ENCODE measurements at places on chromosomes 6 and 20. TPM values are rescaled to one million over a fixed set of nuclear protein-coding genes. Genes with fewer than 3 reads are reported as not detected.

DNA sequence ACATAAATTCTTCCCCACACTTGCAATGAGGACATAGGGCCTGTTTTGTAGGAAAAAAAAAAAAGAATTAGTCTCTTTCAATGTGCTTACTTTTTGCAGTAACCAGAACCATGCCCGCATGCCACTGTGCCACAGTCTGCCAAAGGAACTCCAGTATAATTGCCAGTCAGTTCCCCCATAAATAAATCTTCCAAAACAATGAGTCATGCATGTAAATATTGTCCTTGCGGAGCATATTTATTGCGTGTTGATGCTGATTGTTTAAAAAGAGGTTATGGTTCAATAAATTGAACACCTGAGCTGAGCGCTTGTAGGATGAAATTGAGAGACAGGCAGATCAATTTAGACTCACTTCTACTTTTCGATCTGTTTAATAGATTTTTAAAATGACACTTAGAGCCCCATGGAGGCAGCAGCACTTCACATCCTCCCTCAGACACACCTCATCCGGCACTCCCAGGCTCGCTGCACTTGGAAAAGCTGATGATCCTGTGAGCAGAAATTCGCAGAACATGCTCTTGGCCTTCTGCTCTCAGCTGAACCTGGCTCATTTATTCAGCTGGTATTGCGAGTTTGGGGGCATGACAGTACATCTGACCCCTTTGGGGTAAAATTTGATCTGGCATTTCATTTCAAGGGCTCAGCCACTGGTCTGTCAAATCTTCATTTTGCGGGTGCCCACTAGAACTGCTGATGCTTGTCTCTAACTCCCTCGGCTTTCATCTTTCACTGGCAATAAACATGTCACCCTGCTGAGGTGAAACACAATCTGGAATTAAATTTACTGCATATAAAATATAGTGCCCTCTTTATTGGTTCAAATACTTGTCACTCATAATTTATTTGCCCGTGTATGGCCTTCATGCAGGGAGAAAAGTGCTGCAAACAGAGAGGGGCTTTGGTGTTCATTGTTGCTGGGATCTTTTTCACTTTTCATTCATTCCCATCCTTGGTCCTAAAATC, 371.1 kb upstream of the POU3F2 start:
- no peak for DNase-seq

DNA sequence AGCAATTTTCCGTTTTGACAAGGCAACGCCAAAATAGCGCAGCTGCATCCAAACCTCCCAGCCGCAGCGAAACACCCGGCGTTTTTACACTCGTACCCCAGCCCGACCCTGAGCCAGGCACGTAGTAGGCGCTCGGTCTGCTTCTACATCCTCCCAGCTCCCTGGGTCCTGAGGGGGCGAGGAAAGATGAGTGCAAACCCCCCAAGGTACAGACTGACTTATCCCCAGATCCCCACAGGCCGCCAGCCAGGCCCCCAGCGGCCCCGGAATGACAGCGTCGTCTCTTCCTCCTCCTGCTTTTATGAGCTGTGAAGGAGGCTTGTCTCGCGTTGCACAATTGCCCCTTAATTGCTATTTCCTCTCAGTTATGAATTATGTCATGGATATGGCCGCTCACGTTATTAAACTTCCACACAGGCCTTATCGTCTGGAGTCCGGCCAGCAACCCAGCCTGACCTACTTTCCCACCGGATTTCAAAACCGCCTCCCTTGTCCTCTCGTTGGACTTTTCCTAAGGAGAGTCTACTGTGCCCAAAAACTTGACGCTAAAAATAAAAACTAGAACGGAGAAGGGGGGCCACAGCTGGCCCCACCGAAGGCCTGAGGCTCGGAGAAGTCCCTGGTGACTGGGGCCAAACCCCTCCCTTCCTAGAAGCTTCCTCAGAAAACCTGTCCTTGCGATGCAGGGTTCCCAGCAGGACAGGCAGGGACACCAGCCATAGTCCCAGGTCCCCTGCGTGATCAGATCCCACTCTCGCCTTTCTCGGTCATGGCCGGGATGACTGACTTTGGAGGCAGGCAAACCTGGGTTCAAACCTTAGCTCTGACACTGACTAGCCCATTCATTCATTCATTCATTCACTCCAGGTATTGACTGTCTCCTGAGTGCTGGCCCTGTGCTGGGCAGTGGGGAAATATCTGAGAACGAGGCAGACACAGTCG, 130.9 kb upstream of the PTPN1 start:
- no peak for DNase-seq

GRCh38 chr6:156992020-156992804, 215.0 kb downstream of the ARID1B start:
- DNase-seq: no peak

GRCh38 chr6:39681674-39682121, 43.5 kb downstream of the KIF6 start:
- DNase-seq: no peak

GRCh38 chr6:132937466-132937906, 123.1 kb downstream of the RPS12 start:
- DNase-seq: peak; percentile 65

DNA sequence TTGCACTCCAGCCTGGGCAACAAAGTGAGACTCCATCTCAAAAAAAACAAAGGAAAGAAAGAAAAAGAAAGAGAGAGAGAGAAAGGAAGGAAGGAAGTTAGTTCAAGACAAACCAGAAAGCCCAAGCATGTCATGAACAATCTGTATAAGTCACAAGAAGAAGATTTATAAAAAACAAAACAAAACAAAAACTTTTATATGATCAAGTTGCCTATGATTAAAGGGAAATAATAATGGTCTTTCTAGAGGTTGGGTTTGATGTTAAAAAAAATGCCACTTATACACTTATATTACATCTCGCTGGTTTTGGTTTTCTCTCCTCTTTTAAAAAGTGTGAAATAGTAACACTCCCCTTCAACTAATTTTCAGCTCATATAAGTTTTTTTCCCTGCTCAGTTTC, 146.2 kb upstream of the CARMIL1 start:
- DNase-seq: no peak

The SMIM26 gene
- 66.5 TPM for total RNA-seq

DNA sequence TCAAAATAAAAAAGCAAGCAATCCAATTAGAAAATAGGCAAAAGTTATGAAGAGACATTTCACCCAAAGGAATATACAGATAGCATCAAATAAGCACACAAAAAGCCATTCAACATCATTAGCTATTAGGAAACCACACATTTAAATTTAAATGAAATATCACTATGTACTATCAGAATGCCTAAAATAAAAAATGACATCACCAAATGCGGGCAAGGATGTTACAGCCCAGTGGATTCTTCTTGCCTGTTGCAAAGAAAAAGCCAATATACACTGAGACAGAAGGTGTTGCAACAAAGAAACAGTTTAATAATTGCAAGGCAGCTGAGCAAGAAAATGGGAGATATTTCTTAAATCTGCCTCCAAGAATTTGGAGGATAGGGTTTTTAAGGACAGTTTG, 31.0 kb upstream of the MBOAT1 start:
- DNase-seq: no peak

DNA sequence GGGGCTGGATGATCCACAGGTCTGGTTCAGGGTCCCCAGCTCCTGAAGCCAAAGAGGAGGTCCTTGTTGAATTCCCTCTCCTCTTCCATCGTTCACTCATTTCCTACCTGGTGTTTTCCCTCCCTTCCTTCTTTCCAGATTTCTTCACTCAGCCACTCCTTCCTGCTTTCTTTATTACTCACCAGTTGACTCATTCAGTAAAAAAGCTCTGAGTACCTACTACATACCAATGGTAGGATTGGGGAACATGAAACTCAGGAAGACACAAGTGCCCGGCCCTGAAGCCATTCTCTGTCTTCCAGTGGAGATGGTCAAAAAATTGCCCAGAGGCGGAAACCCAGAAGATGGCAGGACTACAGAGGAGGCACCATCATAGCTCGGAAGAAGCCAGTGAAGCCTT, 11.9 kb upstream of the NSFL1C start:
- no peak for DNase-seq

The PROKR2 gene
- total RNA-seq: 0.44 TPM

DNA sequence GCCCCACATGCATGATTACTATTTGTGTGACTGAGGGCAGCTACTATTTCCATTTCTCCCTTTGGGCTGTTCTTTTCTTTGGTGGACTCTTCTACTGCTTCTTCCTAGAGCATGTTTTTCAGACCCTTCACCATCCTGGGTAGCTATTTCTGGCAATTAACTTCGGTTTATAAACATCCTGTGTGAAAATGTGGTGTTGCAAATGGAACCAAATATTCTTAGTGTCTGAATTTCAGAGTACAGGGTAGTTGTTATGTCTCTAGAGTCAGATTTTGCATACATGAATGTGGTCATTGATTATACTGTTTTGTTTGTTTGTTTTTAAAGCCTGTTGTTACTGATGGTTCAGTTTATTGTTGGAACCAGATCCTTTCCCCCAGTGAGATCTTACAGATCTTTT, 49.7 kb downstream of the PROKR2 start:
- DNase-seq: no peak

DNA sequence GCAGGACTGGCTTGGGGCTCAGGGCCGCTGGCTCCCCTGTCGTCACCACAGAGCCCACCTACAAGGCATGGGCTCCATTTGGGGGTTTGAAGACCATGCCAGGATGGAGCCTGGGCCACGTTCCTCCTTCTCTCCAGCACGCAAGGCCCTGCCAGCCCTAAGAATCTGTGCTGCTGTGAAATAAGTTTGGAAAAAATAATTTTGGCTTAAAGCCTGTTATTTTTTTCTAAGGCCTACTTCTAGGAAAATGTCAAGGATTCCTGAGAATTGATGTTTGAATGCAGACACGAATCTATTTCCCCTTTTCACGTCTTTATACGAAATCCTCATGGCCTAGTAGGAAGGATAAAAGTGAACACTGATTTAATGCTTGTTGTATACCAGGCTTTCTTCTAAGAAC, 107.5 kb downstream of the LRFN2 start:
- DNase-seq: no peak

The GSTA2 gene
- not detected for total RNA-seq

- no peak for DNase-seq
Observed at GRCh38 chr6:167572841-167573271, 248.0 kb downstream of the TTLL2 start.

GRCh38 chr6:20877008-20877937, 343.0 kb downstream of the CDKAL1 start:
- DNase-seq: no peak

- DNase-seq: peak; percentile 46
Observed at GRCh38 chr6:120871416-120872261, 462.6 kb downstream of the TBC1D32 start.

The TLDC2 gene
- total RNA-seq: not detected

- DNase-seq: no peak
Observed at GRCh38 chr6:1654054-1654453, 44.3 kb downstream of the FOXC1 start.

- no peak for DNase-seq
Observed at GRCh38 chr6:12009876-12010634, 2.1 kb upstream of the HIVEP1 start.

The FAM229B gene
- total RNA-seq: 9.0 TPM

- no peak for DNase-seq
Observed at GRCh38 chr6:34011264-34011663, 134.6 kb downstream of the GRM4 start.

The ATRN gene
- 23.1 TPM for total RNA-seq

DNA sequence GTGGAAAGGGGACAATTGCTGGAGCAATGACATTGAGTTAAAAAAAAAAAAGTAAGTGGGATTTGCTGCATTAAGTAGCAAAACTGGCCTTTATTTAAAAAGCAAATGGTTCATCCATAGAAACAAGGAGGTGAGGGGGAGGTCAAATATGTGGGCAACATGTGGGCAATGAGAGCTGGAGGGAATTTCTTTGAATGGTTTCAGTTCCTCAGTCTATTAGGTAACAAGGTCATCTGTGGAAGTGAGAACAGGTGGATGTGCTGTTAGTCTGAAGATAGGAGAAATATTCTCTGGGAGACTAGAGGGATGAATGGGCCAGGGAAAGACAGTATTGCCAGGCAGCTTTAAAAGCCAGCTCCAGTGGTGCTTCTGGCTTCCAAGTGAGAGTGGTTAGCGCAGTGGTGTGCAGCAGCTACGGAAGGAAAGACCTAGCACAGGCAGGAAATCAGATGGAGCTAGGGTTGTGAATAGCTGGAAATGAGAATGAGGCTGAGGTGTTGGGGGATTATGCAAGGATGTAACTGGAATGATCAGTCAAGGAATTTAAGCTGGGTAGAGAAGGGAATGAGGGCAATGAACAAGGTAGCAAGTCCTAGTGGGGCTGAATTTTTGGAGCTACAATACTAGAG, 727.6 kb downstream of the PTPRT start:
- no peak for DNase-seq

DNA sequence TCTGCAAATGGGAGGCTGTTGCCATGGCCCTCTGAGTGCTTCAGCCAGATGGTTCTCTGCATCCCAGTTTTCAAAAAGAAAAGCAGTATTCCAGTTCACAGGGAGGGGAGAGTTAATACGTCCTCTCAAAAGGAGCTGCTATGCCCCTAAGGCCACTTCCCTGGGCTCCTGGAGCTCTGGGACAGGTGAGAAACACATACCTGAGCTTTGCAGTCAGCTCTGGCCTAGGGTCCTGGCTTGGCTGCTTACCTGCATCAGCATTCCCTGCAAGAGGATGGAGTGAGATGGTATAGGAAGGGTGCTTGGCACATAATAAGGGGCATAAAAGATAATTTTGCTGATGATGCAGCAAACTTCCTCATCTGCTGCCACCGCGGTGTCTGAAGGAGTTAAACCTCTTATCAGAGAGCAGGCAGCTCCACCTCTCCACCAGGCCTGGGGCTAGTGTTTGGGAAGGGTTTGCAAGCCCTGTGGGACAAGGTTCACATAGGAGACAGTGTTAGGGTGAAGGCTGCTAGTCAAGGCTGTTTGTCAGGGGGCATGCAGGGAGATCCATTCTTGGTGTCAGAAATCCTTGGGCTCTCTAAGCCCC, 62.7 kb downstream of the SLC24A3 start:
- no peak for DNase-seq

DNA sequence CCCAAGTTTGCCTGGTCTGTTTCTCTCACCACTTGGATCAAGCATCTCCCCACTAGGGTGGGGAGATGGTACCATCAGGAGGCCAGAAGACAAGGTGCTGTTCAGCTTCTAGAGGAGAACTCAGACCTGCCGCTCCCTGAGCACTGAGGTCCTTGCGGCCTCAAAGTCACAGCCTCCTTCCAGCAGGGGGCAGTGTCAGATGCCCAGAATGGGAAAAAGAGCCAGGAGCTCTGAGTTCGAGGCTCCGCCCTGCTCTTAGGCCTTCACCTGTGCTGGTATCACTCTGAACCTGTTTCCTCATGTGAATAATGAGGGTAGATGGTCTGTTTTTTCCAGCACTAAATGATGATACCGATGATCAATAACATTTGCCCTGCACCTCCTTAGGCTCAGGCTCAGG, 68.7 kb downstream of the TOX2 start:
- peak; percentile 50 for DNase-seq

DNA sequence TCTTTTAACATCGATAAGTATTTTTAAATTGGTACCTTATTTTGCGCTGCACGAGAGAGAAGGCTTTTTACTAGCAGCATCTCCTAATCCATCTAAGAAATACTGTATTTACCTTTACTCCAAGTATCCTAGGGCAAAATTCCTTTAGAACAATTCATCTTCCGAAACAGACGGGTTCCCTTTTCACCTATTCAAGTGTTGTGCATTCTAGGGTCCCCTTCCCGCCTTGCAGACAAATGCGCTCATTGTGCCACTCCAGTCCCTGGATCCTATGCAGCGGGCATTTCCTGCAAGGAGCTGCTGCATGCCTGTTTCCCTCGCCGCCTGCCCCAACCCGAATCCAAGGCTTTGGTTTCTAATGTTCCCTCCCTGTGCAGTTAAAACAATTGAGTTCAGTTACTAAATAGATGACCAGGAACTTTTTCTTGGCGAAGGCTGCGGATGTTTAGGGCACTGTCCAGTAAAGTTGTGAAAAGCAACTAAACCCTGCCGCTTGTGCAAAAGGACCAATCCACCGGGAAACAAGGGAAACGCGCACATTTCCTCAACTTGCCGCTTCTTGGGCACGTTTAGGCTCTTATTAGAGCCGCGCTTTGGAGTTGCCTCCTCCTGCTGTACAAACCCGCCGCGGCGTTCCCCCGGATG, 556 bp upstream of the SCAF8 start:
- peak; percentile 72 for DNase-seq

Measured in H9 (cell line).